Stimulated activated CD8-positive, alpha-beta memory T cell treated with anti-CD3 and anti-CD28 coated beads, Interleukin-4, amount 100 ng/mL, for 1 hour (primary cell): ENCODE measurements at places on chromosomes 1 and 21.
A peak's percentile ranks its signal among the peaks of the same experiment; 100 is the strongest.

DNA sequence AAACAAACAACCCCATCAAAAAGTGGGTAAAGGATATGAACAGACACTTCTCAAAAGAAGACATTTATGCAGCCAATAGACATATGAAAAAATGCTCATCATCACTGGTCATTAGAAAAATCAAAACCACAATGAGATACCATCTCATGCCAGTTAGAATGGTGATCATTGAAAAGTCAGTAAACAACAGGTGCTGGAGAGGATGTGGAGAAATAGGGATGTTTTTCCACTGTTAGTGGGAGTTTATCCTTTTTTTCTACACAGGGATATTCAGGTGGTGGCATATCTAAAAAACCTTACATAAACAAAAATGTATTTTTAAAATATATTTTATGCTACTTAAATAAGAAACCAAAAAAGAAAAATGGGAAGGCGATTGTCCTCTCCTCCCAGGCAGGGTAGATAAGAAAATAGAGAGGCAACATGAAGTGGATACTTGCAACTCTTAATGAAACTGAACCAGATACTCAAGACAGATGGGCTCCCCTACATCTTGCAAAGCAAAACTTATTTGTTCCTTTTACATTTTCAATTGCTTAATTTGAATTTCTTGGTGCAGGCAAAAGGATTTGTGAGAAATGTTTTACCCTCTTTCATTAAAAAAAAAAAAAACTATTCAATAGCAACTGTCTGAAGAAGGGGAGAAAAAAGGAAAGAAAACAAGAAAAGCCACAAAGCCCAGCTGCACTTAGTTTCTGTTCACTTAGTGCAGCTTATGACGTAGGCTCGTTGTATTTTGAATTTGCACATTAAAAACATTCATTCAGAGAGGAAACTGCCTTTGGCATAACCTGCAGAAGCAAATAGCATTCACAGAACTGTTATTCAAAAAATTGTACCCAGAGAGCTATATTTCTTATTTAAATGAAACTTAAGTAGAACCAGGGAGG lies 36.9 kb upstream of the RGS1 start:
- no peak for DNase-seq

GRCh38 chr1:18192974-18193373 lies 85.4 kb downstream of the IGSF21 start:
- DNase-seq: no peak

- no peak for DNase-seq
Observed at GRCh38 chr1:110384581-110385321, 6.1 kb downstream of the SLC16A4 start.

DNA sequence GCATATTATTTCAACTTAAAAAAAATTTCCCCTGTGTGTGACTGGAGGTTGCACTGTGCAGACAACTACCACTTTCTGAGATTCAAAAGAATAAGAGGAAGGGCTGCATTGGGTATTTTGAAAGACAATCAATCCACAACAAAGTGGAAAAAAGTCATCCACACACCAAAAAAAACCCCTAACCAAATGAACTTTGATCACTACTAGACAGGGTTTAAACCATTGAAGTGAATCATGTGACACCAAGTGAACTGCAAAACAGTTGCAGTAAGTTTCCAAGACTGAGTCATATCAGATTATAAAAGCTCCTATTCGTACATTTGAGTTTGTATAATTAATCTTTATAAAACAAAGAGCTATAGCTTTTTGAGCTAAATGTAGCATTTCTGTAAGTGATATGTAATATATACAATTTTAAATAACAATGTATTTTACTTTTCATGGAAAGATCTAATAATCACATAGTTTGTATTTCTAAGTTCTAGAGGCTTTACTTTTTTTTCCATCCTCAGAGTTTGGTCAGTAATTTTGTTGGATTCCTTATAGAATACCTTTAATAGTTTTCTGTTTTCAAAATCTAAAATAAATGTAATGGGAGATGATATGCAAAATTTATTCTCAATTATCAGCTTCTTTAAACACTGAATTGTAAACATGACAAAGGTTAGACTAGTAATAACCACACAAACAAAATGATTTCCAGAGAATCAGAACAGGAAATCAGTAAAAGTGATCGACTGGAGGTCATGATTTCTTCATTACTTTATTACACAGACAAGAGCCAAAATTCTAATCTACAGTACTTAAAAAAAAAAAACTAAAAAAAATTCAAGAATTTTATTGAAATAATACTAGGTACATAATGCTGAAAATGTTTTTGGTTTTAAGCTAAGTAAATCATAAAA lies 50.5 kb upstream of the GFI1 start:
- no peak for DNase-seq

DNA sequence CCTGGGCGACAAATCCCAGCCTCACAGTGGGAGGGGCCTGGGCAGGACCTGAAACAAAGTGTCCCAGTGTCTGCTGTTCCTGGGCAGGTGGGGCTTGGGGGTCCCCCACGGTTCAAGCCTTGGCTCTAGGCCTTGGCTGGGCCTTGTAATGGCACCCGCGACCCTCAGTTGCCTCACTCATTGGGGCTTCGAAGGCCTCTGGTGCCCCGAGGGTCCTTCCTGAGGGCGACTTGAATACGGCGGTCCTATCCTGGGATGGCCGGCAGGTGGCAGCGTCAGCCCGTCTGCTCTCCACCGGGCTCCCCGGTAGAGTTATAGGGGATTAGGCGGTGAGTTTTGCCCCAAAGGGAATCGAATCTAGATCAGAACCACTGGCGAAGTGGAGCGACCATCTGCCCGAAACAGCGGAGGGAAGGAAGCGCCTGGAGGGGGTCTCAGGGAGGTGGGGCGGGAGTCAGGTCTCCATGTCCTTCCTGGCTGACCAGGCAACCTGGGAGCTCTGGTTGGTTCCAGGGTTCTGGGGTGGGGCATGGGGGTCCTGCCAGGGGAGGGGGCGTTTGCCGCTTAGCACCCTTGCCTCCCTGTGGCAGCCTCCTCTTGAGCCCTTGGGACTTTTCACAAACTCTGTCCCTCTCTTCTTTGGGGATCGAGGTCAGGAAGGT lies 2.1 kb upstream of the PEX10 start:
- peak; percentile 68 for DNase-seq

DNA sequence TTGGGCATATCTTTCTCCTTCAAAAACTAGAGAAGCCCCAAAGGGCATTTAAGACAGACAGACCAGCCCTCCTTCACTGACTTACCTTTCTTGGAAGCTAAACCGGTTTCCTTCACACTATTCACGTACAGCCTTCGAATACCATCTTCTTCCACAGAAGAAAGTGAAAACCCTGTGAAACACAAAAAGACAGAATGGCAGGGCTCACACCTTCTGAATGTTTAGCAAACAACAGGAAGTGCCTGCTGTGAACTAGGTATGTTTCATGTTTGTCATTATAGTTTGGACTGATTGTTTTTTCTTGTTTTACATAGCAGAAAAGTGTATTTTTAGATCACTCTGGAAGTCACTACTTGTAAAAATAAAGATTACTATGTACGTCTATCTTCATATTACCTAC lies 148.6 kb upstream of the KRTAP19-8 start:
- no peak for DNase-seq

- DNase-seq: no peak
Observed at GRCh38 chr1:34279971-34280370, 103.3 kb downstream of the C1orf94 start.

DNA sequence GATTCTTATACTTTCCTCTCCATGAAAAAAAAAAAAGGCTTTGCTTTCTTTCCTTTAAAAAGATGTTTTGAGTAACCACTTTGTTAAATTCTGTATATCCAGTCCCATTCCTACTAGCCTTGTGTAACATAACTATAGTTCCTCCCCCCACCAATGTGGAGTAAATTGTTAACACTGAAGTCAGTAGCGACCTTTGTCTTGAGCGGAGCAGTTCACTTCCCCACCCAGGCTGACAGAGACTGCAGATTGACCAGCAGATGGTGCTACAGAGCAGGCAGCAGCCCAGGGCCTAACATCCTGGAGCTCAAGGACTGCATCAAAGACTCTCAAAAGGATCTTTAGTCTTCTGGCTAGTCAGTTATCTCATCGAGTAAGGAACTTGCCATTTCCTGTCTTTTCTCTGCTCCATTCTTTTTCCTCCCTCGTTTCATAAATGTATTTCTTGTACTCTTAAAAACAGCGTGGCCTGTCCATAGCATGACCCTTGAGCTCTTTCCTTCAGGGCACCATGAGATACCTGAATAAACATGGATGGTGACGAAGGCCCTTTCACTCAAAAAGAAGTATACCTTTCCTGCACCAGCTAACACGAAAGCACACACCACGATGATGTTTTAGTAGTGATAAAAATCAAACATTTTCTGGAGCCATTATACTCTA lies 503.5 kb upstream of the PKN2 start:
- peak; percentile 1 for DNase-seq

GRCh38 chr21:41623945-41624344 lies 116.0 kb upstream of the TMPRSS2 start:
- no peak for DNase-seq

DNA sequence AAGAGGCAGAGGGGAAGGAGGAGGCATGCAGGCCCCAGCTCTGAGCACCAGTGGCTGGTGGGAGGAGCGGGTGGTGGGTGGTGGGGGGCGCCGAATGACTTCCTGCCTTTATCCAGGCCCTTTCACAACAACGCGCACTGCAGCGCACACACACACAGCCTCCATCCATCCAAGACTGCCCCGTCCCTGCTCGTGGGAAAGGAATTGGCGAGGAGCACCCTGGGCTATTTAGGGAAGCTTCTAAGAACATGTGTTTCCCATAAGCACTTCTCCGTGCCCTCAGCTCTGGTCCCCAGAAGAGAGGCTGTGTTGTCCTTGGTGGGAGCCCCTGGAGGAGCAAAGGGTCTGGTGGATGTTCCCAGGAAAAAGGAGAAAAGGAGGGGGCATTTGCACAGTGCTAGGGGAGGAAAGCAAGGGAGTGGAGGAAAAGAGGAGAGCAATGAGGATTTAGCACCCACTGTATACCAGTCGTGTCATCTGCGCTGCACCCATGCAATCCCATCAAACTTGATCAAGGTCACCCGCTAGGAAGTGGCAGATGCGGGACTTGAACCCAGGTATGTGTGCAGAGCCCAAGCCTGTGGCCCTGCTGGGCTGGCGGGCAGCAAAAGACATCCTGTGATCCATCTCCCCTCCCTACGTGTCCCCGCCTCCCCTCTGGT lies 28.1 kb downstream of the EPHA2 start:
- DNase-seq: no peak

GRCh38 chr1:56414728-56415224 lies 164.6 kb downstream of the PLPP3 start:
- DNase-seq: no peak

- no peak for DNase-seq
Observed at GRCh38 chr1:247376659-247377058, 39.3 kb upstream of the NLRP3 start.

GRCh38 chr1:26066160-26066559 lies 1.3 kb downstream of the TRIM63 start:
- no peak for DNase-seq

GRCh38 chr1:90558126-90558525 lies 159.0 kb downstream of the BARHL2 start:
- no peak for DNase-seq

DNA sequence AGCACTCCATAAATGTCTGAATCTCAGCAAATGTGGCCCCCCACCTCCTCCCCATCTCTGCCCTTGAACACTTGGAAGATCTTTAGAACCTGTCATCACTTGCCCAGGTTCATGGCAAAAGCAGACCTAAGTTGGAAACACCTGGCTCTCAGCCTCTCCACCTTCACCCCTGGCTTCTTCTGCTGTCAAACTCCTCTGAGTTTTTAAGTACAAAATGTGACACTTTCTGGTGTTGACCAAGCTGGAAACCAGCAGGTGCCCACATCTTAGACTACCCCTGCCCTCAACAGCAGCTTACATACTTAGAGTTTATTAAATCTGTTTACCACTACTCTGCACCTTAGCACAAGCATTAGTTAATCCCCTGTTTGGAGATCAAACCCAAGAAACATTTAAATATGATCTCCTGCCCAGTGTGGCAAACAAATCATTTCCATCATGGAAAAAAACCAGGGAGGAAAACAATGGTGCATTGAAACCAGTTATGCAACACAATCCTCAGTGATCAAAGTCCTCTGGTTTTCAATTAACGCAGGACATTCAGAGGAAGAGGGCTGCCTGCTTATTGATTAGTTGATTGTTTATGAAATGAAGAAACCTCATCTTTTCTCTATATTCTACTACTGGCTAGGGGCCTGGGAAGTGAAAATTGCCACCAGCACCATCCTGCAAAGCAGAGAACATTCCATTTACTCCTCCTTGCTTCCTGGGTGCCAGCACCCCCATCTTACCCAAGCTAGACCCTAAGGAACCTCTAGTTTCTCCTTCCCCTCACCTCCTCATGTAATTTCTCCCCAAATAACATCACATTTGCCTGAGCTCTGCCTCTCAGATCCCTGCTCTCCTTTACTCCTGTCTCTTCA lies 139.4 kb upstream of the RAB4A start:
- no peak for DNase-seq

DNA sequence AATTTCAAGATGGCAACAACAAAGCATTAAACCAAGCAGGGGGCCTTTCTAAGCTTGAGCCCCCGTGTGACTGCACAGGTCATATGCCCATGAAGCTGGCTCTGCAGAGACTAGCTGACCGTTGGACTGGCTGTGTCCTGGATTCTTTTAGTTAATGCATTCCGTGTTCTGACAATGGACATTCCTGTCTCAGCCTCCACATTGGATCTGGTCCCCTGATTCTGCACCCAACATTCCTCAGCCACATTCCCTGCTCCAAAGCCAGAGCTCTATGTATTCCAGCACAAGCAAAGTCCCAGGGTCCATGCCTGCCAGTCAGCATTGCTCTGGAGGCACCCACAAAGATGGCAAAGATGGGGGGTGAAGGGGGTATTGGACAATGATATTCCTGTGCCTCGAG lies 5.1 kb upstream of the NAV1 start:
- DNase-seq: no peak

- DNase-seq: no peak
Observed at GRCh38 chr1:90899263-90899662, 122.6 kb downstream of the ZNF644 start.

DNA sequence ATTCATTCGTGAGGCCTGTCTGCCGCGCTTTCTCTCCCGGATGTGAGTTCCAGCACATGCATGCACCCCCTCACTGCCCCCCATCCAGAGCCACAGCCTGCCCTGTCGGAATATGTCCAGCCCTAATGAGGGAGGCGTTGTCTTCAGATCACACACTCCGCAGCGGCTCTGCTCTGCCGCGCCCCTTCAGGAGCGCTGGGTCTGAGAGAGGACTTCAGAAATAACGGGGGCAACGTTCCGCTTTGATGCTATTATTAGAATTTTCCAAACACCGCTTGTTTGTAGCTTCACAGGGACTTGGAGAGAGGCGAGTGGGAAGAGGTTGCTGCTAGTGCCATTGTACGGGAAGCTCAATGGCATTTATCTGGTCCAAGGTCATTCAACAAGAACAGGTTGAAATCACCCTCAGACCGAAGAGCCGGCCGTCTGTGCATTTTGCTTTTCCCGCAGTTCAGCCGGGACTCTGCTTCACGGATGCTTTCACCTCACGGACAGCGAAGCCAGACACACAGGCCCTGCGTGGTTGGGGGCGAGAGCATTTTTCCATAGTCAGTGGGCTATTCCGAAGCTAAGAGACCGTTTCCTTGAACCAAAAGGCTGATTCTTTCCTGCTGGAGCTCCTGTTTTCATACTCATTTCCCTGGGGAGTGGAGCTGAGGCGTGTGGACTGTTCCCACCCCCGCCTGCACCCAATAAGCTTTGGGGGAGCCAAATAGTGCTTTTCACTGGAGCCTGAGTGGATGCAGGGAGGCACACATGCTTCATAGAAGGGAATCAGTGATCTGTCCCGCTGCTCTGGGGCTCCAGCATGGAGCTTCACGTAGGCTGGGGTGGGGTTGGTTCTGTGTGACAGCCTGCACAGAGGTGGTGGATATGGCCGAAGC lies 69.7 kb downstream of the GALNT2 start:
- no peak for DNase-seq

- DNase-seq: no peak
Observed at GRCh38 chr1:219264561-219264960, 90.9 kb downstream of the LYPLAL1 start.

- no peak for DNase-seq
Observed at GRCh38 chr1:54975356-54976108, 4.9 kb upstream of the TMEM61 start.
